ENCODE measurements at places on chromosomes 1 and 21.
A peak's percentile ranks its signal among the peaks of the same experiment; 100 is the strongest.

- no peak for DNase-seq
Measured at GRCh38 chr1:234770924-234771540, 161.1 kb upstream of the IRF2BP2 start.

- no peak for DNase-seq
Measured at GRCh38 chr1:194959795-194960194, 1648.4 kb downstream of the KCNT2 start.

DNA sequence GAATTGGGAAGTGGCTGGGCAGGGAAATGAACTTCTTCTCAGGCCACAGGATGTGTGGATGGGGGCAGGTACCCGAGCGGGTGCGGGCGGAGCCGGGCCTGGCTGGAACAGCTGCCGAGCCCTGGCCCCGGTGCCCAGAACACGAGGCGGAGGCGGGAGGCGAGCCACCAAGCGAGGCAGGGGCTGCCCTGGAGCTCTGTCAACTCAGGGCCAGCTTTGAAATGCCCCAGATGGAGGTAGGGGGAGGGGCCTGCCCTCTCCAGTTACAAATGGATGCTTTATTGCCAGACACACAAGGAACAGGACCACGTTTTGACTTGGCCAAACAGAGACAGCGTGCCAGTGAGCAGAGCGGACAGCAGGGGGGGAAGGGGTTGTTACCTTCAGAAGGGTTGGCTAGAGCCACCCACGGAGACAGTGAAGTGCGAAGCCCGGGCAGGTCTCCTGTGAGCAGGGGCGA is 240.4 kb downstream of the SDCCAG8 start:
- DNase-seq = no peak

- no peak for DNase-seq
Measured at GRCh38 chr1:53909946-53910345, 16.0 kb downstream of the DIO1 start.

DNA sequence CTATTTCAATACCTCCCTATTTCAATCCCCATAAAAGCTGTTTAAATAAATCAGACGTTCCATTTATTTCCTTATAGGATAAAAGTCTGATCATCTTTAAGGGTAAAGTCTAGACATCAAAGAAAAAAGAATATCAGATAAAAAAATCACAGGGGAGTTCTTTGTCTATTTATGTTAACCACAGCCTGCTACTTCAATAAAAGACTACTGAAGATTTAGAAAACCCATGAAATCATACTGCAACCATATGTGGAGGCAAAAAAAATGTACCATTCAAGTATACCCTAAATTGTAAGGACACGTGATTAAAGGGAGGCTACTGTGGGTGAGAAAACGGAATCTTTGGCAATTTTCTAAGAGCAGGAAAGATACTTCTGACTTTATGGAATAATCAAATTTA is 108.2 kb upstream of the TNFSF4 start:
- DNase-seq = no peak

DNA sequence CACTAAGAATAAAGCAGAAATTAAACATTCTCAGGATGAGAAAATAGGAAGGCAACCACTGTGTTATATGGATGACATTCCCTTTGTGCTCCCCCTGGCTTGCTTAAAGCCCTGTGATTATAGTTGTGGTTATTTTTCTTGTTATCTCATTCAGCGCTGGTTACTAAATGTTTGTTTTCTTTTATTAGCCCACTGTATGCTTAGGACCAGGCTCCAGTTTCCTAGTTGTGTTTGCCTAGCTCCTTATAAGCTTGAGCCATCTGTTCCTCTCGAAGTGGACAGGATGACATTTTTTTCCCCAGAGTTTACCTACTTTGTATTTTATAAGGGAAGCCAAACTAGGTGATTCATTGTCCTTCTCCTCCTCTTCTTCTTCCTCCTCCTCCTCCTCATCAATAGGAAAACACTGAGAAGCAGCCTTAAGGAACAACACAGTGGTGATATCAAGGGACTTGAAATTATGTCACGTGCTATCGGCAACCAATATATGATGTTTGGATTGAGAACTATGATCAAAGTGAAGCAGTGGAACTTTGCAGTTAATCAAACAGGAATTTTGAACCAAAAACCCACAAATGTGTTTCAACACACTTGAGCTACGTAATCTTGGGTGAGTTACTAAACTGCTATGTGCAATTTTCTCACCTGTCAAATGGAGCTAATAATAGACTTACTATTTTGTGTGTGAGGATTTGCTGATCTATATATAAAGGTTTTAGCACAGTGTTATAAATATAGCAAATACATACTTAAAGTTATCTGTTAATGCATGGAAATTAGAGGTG is 35.1 kb upstream of the RGS7 start:
- no peak for DNase-seq

GRCh38 chr1:28045777-28046176 is 42.6 kb downstream of the EYA3 start:
- DNase-seq = no peak

DNA sequence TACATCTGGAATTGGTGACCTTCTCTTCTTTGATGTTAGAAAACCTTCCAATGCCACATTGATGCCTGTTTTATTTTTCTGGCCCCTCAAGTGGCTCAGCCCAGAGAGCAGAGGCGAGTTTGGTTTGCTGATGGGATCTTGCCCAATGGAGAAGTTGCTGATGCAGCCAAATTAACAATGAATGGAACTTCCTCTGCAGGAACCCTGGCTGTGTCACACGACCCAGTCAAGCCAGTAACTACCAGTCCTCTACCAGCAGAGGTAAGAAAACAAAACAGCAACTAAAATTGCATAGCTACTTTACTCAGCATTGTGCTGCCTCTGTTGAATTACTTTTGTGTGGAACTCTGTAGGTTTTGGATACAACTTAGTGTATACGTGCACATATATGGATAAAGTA is 97.6 kb downstream of the CC2D1B start:
- no peak for DNase-seq

DNA sequence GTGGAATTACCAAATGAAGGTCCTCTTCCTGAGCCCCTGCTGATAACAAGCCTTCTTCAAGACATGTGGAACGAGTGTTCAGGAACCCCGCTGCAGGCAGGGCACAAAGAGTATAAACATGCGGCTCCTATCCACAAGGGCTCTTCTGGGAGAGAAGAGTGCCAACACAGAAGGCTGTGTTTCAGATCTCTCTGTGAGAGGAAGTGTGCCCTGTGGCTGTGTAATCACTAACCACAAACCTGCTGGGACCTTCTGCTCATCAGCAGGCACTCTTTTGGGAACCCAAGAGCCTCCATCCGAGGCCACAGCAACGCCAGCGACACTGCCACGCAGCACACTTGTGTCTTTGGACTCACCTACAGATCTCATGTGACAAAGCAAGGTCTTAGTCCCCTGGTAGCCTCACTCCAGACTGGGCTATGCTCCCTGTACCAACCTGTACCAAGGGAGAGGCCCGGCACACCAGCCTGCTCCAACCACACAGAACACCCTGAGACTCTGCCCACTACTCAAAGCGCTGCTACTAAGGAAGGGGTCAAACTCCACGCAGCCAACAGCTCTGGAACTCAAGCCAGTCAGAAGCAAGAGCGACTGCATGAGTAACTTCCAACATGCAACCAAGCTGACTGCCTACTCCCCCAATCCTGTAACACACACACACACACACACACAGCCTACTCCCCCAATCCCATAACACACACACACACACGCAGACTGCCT is 7.8 kb downstream of the PTTG1IP start:
- no peak for DNase-seq

GRCh38 chr21:42387164-42387563 is 8.7 kb downstream of the TMPRSS3 start:
- DNase-seq = no peak

- DNase-seq = no peak
Measured at GRCh38 chr1:218383051-218383450, 37.9 kb downstream of the TGFB2 start.

- DNase-seq = no peak
Measured at GRCh38 chr1:41917835-41918449, 780 bp downstream of the HIVEP3 start.

DNA sequence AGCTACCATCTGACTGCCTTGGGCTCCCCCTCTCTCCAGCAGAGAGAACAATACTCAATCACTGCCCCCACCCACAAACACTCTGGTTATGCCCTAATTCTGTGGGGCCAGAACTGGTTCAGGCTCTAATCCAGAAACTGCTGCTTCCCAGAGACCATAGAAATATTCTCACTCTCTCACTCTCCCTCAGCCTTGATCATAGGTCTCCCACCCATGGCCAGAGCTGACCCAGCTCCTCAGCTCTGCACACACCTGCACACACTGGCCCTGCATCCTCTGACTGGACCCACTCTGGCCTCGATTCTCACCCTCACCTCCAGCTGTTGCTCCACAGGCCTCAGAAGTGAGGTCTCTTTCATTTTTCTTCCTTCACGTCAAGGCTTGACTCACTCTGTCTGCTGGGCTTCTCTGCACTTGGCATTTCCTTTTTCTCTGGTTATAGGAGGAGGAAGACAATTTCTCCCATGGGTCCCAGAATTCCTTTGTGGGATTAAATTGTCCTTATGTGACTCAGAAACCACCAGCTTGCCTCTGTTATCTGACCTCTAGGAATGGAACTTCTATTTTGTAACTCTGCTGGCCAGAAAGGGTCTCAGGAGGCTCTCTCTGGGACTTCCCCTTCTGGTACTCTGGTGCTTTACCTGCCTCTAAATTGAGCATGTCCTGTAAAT is 15.6 kb upstream of the ZMYM6 start:
- DNase-seq = peak; percentile 77
